ENCODE measurements at places on chromosomes 12 and 14.

DNA sequence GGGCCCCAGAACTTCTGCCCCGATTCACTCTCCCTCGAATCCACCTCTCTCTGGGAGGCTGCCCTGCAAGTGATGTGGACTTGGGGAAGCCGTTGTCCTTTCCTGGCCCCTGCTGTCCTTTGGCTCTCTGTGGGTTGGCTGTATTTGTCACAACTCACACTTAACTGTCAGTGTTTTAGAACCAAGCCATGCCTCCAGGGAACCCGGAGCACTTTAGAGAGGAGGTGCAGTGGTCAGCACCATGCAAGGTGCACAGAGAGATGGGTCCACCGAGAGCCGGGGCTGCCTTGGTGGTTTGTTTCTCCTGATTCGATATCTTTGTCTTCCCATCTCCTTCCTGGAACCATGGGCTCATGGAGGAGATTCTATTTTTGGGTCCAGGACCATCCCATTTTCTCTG, 129.5 kb upstream of the RTL1 start:
- DNase-seq, result no peak

GRCh38 chr12:62933602-62934238, 1.2 kb downstream of the PPM1H start:
- no peak for DNase-seq

DNA sequence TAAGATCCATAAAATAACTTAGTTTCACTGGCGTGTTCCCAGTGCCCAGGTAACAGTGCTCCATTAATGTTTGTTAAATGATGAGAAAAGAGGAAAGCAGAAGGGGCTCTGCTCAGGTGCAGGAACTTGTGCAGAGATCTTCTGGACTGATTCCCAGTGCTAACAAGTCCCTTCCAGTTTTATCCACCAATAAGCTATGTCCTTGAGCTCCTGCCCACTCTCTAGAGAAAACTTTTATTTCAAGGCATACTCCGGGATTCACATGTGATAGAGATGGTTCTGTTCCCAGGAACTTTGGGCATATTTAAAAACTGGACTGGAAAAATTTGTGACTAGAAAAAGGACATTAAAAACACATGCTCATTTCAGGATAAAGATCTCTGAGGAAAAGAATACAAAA, 1.9 kb downstream of the GYS2 start:
- no peak for DNase-seq

GRCh38 chr12:121955258-121956237, 37.2 kb downstream of the CFAP251 start:
- no peak for DNase-seq

DNA sequence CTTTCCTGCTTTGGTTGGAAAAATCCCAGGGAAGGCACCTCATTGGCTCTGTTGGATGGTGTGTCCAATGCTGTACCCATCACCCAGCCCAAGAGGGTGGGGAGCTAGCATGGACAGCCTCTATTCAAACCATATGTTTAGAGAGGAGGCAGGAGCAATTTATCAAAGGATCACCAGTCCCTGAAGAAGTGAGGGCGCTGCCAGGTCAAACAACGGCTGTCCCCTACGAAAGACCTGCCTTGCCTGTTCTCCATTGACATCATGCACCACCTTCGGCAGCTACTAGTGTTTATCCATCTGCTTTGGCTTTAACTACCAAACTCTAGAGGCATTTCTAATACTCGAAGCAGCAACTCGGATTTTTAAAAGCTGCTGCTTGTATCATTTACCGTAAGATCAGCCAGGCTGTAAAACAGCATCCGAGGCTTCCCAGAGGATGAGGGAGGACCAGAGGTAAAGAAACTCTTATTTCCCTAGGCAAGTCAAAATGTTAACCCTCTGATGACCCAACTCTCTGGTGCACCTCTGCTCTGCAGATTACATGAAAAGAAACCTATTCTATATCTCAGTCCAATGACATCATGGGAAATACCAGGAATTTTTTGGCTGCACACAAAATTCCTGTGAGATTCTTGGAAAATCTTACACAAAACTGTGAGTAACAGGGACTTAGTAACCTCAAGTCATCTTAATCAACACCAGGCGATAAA, 720.9 kb upstream of the TBX3 start:
- no peak for DNase-seq

GRCh38 chr14:68497011-68497410, 295.9 kb downstream of the ZFP36L1 start:
- DNase-seq, result no peak

DNA sequence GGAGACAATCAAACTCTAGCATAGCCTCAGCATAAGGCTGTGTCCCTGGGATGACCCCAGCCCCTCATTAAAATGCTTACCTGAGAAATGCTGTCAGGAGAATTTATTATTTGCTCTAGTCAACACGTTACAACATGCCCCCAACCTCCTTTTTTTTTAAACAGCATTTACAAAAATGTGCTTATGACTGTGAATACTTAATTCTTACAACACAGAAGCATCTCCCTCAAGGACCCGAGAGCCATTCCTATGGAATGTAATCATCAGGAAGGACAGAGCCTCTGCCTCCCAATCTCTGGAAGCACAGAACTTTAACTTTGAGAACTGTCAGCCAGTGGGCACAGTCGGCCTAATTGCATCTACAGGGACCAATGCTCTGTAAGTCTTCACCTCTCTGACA, 136.6 kb upstream of the OVCH1 start:
- no peak for DNase-seq

GRCh38 chr12:49750027-49750995, 9.0 kb downstream of the TMBIM6 start:
- peak; percentile 59 for DNase-seq

- no peak for DNase-seq
Observed at GRCh38 chr14:76636602-76637001, 124.7 kb upstream of the VASH1 start.

DNA sequence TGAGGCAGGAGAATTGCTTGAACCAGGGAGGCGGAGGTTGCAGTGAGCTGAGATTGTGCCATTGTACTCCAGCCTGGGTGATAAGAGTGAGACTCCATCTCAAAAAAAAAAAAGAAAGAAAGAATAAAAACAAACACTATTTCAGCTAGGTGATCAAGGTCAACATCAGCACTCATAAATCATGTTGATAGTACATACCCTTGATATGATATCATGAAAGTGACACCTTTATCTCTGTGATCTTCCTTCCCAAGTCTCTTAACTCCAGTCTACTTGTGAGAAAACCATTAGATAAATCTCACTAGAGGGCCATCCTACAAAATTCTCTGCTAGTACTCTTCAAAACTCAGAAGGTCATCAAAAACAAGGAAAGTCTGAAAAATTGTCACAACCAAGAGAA, 44.2 kb upstream of the PTGR2 start:
- no peak for DNase-seq

- DNase-seq, result no peak
Observed at GRCh38 chr12:1758887-1759286, 61.5 kb upstream of the LRTM2 start.

DNA sequence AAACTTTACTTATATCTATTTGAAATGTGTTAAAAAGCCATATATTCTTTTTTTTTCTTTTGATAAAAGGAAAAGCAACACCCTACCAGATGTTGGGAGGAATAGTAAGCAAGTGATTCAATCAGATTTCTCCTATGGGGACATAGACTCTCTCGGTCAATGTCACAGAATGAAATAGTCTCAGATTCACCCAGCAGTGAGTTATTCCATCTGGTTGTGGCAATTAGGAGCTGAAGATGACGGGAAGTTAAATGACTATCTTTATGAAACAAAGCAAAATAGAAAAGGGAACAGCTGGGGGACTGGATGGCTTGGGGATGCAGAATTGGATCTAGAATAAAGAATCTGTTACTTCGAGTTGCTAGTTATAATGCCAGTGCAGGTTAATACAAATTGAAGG, 857.0 kb downstream of the NRXN3 start:
- no peak for DNase-seq
